ENCODE measurements at places on chromosomes 12 and 14.

GRCh38 chr14:60166142-60166541, 944 bp upstream of the DHRS7 start:
- DNase-seq, result no peak

DNA sequence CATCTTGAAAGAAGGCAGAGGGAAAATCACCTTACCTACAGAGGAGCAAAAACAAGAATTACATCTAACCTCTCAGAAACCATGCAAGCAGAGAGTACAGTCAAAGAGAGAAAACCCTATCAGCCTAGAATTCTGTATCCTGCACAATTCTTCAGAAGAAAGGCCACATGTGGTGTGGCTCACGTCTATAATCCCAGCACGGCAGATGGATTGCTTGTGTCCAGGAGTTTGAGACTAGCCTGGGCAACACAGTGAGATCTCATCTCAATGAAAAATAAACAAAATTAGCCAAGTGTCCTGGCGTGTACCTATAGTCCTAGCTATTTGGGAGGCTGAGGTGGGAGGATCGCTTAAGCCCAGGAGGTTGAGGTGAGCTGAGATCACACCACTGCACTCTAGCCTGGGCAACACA, 48.2 kb downstream of the ATF7 start:
- DNase-seq, result no peak

DNA sequence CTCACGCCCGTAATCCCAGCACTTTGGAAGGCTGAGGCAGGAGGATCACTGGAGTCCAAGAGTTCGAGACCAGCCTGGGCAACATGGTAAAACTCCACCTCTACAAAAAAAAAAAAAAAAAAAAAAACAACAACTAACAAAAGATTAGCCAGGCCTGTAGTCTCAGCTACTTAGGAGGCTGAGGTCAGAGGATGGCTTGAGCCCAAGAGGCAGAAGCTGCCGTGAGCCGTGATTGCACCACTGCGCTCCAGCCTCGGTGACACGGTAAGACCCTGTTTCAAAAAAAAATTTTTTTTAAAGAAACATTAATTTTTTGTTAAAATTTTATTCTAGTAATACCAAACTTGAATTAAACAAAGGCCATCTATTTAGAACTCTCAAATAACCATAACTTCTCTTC, 77.8 kb downstream of the PPP2R5E start:
- DNase-seq, result no peak

GRCh38 chr12:24012528-24012927, 63.1 kb upstream of the SOX5 start:
- DNase-seq, result peak; percentile 3

GRCh38 chr12:5318874-5319273, 113.0 kb upstream of the NTF3 start:
- no peak for DNase-seq

DNA sequence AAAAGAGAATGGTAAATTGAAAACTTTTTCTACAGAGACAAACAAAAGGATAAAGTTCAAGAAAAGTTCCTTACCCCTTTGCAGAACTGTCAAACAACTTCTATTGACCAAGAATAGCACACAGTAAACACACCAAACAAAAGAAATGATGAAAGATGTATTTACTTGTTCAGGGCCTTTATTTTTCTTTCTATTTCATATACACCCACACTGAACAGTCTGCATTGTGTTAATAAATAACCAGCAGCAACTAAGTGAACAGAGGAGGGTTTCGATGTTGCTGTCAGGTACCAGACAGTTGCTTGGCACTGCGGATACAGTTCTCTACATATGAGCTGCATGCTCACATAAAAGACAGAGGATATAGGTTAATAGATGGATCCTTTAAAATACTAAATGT, 122.1 kb downstream of the SOX5 start:
- no peak for DNase-seq

Measured in NCI-H1105 (cell line).